ENCODE measurements at places on chromosomes 11 and 22. TPM values are rescaled to one million over a fixed set of nuclear protein-coding genes. Genes with fewer than 3 reads are reported as not detected.

Gene CARNS1
- 1.2 TPM for total RNA-seq

GRCh38 chr22:49497266-49497665, 330.4 kb downstream of the BRD1 start:
- no peak for DNase-seq

DNA sequence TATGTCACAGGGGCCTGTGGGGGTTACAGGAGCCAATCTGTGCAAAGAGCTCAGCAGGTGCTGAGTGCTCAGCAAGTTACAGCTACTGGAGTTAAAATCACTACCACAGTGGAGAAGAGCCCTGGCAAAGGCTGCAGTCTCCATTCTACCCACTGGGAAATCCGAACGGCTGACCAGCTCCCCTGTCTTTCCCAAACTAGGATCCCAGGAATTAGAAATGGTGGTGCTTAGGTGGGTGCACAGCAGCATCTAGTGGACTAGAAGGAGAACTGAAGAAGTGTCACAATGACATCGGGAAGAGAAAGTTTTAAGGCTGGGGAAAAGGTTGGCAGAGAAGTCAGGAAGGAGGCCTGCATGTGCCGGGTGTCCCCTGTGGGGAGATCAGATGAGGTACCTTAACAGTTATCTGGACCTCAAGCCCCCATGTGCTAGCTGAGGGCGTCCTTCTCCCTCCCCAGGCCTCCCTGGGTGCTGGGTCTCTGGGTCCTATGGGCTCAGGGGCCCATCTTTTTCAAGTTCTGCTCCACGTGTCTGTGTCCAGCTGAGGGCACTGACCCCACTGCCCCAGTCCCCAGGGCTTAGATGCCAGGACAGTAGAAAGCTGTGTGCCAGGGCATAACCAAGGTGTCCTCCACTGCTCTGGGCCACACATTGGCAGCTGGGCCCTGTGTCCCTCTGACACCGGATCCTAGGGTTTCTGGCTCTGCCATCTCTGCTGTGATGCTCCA, 1.9 kb downstream of the PIWIL3 start:
- DNase-seq: peak; percentile 32

DNA sequence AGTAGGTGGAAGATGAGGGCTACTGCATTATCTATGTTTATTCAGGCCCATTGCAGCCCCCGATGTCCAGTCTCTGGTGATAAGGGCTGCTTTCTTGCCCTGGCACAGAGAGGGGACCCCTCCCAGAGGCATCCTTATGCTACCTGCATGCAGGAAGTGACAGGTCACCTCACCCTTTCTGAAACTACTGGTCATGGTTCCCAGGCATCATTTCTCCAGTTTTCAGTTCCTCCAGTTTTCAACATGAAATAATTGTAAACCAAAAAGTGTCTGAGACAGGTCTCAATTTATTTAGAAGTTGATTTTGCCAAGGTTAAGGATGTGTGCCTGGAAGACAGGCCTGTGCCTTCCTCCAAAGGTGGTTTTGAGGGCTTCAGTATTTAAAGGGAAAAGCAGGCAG, 57.0 kb downstream of the CTTN start:
- no peak for DNase-seq

- no peak for DNase-seq
Measured at GRCh38 chr11:26556582-26556981, 15.5 kb downstream of the MUC15 start.

Gene SCGB1A1
- not detected for total RNA-seq

DNA sequence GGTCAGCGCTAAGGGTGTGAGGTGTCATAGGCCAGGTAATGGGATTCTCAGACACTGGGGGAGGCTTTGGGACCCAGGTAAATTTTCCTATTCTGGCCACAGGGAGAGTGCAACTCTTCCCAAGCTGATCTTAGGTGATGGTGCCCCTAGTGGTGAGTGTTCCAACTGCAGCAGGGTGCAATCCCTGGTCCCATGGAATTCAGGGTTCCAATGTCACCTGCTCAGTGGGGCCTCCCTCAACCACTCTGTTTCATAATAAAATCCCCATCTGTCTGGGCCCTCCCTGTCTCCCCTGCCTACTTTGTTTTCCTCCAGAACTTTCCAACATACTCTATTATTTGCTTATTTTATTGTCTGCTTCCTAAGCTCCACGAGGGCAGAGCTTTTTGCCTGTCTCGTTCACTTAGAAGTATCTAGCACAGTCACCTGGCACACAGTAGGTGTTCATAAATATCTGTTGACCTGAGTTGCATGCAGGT, 2.9 kb upstream of the SGSM1 start:
- DNase-seq: no peak

DNA sequence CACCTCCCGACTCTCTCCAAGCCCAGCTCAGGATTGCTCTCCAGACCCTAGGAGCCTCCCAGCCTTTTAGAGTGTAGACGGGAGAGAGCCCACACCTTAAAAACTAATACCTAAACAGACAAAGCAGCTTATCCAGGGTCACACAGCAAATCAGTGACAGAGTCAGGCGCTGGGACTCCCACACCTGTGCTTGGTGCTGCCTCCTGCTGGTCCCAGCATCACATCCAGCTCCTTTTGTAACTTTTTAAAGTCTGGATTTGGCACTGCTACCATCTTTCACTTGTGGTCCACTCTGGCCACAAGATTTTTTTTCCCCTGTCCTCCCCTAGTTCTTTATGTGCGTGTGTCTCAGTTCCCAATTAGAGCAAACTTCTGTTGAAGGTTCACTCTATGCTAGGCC, 4.7 kb downstream of the ANO1 start:
- no peak for DNase-seq

DNA sequence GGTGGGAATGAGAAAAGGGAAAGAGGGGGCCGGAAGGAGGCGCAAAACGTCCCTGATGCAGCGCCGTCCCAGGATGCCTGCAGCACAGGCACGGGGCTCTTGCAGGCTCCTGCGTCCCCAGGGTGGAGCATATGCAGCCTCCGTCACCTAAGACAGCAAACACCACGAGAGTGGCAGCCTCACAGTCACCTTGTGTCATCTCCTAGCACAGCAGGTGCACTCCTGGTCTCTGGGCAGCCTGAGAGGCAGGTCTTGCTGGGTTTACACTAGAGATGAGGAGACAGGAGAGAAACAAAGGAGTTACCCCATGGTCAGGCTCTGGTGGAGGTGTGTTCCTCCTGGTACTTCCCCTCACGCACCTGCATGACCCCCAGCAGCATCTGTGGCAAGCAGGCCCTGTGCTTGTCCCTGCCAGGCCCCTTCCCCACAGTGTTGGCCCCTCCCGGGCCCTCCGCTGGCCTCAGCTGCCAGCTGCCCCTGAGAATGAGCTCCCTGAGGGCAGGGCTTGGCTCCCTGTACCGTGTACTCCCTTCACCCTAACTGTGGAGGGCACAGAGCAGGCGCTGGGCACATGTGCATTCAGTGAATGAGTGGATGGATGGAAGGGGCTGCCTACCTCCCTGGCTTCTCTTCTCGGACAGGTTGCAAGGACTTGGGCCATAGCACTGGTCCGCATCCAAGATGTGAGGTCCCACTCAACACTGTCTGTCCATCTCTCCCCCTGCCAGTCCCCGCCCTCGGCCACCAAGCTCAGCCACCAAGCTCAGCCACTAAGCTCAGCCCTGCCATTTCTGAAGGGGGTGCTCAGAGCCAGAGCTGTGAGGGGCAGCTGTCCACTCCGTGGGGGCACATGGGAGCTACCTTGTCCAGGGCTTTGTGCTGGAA, 988.6 kb downstream of the BRD1 start:
- DNase-seq: no peak

DNA sequence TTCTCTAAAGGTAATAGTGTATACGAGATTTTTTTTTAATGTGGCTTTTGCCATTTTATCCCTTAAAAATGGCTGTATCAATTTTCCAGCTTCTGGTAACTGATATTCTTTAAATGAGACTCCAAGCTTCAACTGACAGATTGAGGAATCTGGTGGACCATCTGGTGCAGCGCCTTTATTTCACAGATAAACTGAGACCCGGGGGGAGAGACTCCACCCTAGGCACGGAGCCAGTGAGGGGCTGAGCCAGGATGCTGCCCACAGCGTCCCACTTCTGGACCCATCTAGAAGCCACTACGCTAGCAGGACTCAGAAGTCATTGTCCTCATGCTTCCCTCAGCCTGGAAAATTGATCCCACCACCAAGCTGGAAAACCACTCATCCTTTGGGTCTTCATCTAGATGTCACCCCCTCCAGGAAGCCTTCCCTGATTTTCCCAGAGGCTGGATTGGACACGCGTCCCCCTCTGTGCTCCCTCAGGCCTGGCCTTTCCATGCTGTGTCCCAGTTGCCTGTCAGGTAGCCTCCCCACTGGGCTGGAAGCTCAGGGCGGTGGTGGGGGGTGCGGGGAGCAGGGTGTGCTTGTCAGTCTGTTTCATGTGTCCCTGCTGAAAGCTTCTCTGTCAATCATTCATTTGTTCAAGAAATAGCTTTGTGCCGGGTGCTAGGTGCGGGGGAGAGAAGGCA, 12.3 kb upstream of the CD5 start:
- DNase-seq: no peak

Gene CCND1
- 60.7 TPM for total RNA-seq

DNA sequence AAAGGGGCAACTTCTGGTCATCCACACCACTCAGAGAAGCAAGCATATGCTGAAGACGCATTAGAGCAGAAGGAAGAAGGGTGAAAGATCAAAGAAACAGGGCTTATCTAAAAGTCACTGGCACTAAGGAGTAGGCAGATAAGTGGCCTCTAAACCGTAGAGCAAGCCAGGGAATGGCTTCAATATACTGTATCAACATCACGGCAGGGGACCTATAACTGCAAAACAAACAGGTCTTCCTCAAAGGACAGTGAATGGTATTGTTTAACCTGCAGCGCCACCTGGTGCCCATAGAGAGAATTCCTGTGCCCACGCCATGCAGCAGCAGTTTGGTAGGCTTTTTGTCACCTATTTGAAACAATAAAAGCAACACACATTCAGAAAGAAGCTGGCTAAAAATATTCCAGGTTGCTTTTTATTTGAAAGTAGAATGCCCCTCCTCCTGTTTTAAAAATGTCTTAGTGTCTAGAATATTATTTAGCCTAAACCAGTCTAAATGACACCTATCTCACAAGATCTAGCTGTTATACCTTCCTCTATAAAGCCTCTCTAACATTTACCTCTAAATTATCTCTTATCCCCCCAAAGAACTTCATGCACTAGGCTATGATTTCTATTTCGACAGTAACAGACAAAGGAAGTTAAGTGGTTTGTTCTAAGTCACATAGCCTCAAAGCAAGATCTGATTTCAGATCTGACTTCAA, 21.8 kb downstream of the SNX19 start:
- peak; percentile 80 for DNase-seq

DNA sequence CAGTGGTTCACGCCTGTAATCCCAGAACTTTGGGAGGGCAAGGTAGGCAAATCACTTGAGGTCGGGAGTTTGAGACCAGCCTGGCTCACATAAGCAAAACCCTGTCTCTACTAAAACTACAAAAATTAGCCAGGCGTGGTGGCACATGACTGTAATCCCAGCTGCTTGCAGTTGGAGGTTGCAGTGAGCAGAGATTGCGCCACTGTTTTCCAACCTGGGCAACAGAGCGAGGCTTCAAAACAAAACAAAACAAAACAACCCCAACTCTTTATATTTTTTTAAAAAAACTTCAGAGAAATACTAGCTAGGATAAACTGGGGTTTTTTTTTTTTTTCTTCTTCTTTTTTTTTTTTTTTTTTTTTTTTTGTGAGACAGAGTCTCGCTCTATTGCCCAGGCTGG, 31.8 kb upstream of the RAPSN start:
- no peak for DNase-seq

GRCh38 chr11:128338811-128339210, 248.5 kb downstream of the ETS1 start:
- DNase-seq: no peak

- DNase-seq: no peak
Measured at GRCh38 chr11:34904421-34904955, 11.7 kb downstream of the APIP start.

DNA sequence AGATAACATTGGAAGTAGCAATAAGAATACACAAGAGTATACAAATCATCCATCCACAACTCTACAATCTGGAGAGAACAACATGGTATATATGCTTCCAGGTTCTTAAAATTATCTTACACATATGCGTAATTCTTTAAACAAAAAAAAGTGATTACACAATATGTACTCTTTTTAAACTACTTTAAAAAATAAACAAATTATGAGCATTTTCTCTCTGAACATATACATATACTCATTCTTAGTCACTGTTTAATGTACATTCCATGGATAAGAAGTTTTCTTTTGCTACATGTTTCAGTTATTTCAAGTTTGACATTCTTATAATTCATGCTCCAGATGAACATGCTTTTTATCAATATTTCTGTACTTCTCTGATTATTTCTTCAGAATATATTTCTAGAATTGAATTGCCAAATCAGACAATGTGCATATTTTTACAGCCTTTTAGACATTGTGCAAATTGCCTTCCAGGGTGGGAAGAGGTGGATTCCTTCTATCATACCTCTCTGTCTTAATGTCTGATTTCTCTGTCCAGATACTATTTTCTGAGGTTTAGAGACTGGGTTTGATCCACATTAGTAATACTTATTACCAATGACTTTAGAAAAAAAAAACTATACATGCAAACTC, 551.6 kb downstream of the METTL15 start:
- DNase-seq: no peak

DNA sequence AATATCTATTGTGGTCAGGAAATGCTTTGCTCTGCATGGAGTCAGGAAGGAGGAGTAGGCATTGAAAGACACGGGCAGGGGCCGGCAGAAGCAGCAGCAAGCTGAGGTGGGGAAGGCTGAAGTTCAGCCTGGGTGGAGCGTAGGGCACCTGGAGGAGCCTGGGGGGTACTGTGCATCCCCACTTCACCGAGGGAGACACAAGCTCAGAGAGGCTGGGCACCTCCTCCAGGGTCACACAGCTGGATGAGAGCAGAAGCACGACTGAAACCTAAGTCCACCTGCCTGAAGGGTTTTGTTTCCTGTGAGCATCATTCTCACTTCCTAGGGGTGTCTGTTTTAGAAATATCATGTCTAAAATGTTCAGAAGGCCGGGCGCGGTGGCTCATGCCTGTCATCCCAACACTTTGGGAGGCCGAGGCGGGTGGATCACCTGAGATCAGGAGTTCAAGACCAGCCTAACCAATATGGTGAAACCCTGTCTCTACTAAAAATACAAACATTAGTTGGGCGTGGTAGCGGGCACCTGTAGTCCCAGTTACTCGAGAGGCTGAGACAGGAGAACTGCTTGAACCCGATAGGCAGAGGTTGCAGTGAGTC, 138.3 kb downstream of the MPPED1 start:
- DNase-seq: no peak

Gene OR4C5
- total RNA-seq: 3.1 TPM

DNA sequence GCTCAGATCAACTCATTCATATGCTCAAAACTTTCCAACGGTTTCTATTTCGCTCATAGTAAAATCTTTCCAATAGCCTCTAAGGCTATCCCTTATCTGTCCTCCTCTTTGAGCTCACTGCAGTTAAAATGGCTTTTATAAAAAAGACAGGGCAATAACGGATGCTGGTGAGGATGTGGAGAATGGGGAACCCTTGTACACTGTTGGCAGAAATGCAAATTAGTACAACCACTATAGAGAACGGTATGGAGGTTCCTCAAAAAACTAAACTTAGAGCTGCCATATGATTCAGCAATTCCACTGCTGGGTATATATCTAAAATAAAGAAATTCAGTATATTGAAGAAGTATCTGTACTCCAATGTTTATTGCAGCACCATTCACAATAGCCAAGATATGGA, 345.6 kb downstream of the DLG2 start:
- DNase-seq: no peak

Gene UBQLNL
- not detected for total RNA-seq

- DNase-seq: no peak
Measured at GRCh38 chr22:28151151-28151816, 232.2 kb upstream of the PITPNB start.

Measured in umbilical cord (tissue), 2 donors.